Type B pancreatic cell (in vitro differentiated cells): ENCODE measurements at places on chromosomes 3 and 15.

- H3K27me3 ChIP-seq, result peaks cover 14% of the 10 kb centered on the region
- no peaks in the 10 kb centered on the region for H3K36me3 ChIP-seq
- H3K27ac ChIP-seq, result no peak overlapping the region
- no peak for DNase-seq
Measured at GRCh38 chr3:53195602-53196574, 34.9 kb downstream of the PRKCD start.

DNA sequence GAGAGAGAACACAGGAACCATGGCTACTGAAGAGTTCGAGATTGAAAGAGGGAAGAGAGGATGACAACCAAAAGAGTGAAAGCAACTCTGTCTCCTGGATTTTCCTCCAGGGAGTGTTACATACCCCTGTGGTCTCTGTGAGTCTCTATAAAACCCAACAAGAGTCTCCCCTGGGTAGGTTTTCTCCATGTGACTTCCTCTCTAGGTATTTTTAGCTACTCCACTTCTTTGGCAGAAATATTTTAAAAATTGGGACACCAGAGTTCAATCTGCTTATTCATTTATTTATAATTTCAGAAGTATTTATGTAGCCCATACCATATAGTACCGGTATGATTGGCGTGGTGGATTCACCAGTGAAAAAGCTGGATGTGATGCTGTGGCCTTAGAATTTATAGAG lies 671.7 kb upstream of the NR2F2 start:
- H3K27me3 ChIP-seq, result no peaks in the 10 kb centered on the region
- no peak for DNase-seq
- H3K27ac ChIP-seq, result no peak overlapping the region

GRCh38 chr3:112745567-112746248 lies 101.0 kb downstream of the CD200R1L start:
- H3K4me1 ChIP-seq, result peaks cover 35% of the 10 kb centered on the region
- no peaks in the 10 kb centered on the region for H3K27me3 ChIP-seq

DNA sequence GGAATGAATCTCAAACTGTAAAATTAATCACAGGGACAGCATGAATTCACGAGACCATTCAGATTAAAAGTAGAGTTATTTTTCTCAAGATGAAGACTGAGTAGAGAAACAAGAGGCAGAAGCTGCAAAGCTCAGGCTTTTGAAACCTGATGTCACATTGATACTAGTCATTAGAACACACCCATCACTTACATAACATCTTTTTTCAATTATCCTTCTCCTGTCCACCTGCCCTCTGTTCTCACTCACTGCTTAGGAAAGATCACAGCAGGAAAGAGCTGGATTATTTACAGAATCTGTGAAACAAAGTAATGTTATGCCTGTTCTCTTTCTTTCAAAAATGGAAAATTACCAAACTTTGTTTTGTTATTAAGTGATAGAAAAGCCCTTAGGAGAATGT lies 72.0 kb upstream of the CDAN1 start:
- H3K36me3 ChIP-seq, result peaks cover 10% of the 10 kb centered on the region
- H3K4me3 ChIP-seq, result no peak overlapping the region
- no peaks in the 10 kb centered on the region for H3K27me3 ChIP-seq
- H3K4me1 ChIP-seq, result no peaks in the 10 kb centered on the region

DNA sequence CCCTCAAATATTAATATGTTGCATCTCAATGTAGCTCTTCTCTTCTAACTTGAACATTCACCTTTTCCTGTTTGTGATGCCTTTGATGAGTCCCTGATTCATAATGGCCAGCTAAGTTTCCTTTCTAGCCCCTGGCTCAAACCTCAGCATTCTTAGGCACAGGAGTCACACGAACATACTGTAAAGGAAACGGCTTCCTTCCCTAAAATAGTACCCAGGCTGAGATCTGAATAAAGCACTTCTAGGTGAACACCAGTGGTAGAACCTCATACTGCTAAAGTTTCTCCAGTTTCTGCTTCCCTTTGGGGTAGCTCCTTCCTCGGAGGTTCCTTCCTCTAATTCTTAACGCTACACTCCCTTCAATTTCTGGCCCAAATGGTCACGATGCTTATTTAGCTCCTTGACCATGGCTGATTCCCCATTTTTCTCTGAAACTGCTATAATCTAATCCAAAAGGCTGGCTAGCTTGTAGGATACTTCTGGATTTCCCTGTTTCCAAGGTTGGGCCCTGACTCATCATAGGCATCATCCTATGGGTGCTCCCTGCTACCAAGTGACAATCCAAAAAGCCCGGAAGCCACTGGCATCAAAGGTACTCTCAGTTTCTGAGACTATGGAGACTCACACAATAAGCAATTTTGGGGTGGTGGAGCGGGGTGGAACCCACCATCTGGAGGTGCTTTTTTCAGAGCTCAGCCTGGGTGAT lies 2.4 kb downstream of the ANAPC13 start:
- H3K4me1 ChIP-seq, result peaks cover 21% of the 10 kb centered on the region
- no peak for DNase-seq
- peaks cover 20% of the 10 kb centered on the region for H3K36me3 ChIP-seq
- no peak overlapping the region for H3K27ac ChIP-seq

- H3K4me1 ChIP-seq, result peaks cover 18% of the 10 kb centered on the region
- H3K4me3 ChIP-seq, result peak overlapping the region; percentile 42
- no peak overlapping the region for H3K27ac ChIP-seq
- H3K36me3 ChIP-seq, result no peaks in the 10 kb centered on the region
Measured at GRCh38 chr15:41658689-41659088, 1.5 kb upstream of the MGA start.

DNA sequence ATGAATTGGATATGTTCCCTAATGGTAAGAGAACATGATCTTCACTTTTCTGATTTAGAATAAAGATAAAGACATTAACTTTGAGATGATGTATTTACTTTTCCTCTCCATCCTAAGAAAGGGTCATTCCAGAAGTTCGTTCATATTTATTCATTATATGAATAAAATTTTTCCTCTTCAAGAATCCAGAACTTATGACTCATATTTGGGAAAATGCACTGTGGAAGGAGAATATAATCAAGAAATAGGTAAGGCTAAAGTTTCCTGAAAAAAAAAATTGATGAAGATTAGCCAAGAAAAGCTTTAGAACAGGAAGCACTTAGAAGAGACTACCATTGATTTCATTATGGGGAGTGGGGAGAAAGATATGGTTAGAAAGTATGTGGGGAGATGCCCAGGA lies 36.5 kb upstream of the CBLB start:
- peaks cover 11% of the 10 kb centered on the region for H3K4me1 ChIP-seq
- DNase-seq, result no peak
- no peaks in the 10 kb centered on the region for H3K36me3 ChIP-seq
- no peak overlapping the region for H3K4me3 ChIP-seq
